ENCODE measurements at places on chromosomes 13 and 19. TPM values are rescaled to one million over a fixed set of nuclear protein-coding genes. Genes with fewer than 3 reads are reported as not detected.

Gene IGFL2
- 57.7 TPM for total RNA-seq

DNA sequence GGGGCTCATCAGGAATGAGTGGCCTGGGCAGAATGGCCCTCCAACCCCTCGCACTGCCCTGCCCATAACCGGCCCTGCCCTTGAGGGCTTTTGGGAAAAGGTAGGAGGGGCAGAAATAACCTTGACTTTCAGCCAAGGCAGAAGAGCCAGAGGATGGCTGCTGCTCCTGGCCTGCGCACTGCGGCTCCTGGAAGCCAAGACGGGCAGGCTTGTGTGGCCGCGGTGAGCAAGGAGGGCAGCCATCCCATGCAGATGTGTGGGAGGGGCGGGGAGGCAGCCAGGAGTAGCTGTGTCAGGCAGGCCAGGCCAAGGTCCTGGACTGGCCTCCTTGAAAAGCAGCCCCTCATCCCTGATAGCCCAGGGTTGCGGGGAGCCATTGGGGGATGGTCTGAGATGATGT is 57.6 kb upstream of the URI1 start:
- DNase-seq, result no peak

DNA sequence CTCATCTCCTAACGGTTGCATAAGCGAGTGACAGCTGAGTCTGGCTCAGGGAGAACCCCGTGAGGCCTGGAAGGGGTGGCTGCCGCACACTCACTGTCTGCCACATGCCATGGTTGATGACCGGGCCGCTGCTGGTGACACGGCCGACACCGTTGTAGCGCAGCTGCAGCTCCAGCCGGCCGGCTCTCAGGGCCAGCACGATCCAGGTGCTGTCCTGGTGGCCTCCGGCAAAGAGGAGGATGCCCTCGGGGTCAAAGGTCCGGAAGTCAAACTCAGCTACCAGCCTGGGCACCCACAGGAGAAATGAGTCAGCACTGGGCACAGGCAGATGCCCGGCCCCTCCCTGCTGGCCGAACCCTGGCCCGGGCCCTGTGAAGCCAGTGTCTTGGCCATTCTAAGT is 31.7 kb downstream of the GAS6 start:
- DNase-seq, result no peak

Gene CEACAM19
- total RNA-seq, result 2.9 TPM

Gene APLP1
- 4.6 TPM for total RNA-seq

DNA sequence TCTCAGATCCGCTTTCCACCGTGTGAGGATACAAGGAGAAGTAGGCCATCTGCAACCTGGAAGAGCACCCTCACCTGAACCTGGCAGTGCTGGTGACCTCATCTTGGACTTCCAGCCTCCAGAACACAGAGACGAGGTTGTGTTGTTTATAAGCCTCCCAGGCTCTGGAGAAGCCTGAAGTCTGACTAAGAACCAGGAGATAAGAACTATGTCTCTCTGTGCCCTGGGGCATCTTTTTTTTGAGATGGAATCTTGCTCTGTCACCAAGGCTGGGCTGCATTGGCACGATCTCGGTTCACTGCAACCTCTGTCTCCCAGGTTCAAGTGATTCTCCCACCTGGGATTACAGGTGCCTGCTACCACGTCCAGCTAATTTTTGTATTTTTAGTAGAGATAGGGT is 14.5 kb downstream of the FCGBP start:
- no peak for DNase-seq

- DNase-seq, result no peak
Observed at GRCh38 chr13:102872131-102872530, 26.3 kb downstream of the ERCC5 start.

DNA sequence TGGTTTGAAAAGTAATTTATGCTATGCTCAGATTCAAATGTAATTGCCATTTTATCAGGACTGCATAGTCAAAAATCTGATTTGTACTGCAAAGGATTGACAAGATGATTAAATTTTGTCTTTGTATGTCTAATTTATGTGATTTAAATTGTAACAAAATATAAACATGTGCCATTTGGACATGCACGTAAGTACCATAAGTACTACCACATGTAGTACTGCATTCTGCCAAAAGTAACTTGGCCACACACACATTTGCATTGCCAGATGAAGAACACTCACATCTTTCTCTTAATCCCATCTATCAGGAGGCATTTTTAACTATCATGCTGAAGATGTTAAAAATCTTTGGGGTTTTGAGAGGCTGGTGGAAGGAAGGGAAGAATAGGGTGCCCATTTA is 133.3 kb downstream of the KLF12 start:
- no peak for DNase-seq

- no peak for DNase-seq
Observed at GRCh38 chr13:110592665-110593064, 22.7 kb upstream of the NAXD start.

Gene MBD3L3
- not detected for total RNA-seq

Data from Caco-2 (cell line).